ENCODE measurements at places on chromosomes 12 and 14.

GRCh38 chr14:61505815-61506809 is 184.7 kb downstream of the PRKCH start:
- DNase-seq, result no peak

DNA sequence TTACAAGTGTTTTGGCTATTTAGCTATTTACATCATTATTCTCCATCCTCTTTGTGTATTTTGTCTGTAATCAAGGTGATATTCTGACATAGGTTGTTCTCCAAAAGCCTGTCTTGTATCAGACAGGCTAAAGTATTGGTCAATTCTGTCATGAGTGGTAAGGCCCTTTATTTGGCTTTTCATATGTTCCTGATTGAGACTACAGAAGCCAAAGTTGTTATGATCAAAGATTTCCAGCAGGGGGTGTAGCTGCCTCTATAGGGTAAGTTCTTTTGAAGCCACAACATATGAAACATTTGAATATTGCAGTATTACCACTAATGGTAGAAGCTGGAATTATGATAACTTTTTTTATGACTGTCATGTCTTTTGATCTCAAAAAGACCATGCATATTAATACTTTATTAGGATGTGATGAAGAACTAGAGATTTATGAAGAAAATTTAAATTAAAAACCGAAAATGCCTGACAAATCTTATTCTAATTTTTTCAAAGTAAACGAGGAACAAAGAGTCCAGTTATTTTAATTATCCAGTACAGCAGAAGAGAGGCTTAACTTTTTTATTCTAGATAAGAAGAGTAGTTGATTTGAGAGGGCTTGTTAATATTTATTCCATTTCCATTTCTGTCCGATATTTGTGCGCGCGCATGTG is 3.4 kb upstream of the ARHGAP5 start:
- DNase-seq, result peak; percentile 47

- no peak for DNase-seq
Observed at GRCh38 chr12:100186071-100186470, 14.5 kb upstream of the ACTR6 start.

GRCh38 chr12:120984351-120984898 is 6.1 kb downstream of the HNF1A start:
- DNase-seq, result no peak

- peak; percentile 39 for DNase-seq
Observed at GRCh38 chr14:91399868-91400640, 17.6 kb downstream of the CCDC88C start.

DNA sequence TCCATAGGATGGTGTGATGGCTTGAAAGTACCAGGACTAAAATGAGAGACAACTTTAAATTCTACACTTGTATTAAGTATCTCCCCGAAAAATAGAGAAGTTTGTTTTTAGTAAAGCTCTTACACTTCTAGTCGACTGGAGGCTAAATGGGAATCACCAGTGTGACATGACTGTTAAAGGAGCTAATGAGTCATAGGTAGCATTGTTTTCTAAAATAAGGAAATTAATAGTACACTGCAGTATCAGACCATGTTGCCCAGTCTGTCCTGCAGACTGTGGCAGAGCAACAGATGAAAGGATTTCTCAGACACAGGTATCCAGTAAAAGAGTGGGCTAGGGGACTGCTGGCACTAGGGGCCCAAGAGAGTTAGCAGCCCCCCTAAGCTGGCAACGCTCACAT is 140.1 kb downstream of the TMEM117 start:
- DNase-seq, result no peak

DNA sequence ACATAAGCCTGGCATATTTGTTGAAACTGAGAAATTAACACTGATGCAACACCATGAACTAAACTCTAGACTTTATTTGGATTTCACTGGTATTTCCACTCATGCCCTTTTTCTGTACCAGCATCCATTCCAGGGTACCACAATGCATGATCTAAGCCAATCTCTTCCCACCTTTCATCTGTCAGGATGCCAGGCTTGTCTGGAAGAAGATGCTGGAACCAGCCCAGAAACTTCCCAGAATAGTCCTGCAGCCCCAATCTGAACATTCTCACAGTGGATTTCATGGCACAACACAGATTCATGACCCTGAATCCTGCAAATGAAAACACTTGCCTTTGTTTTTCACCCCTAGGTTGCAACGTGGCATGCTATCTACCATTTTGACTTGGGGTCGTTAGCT is 189.3 kb upstream of the LHX5 start:
- no peak for DNase-seq
